A549 (cell line): ENCODE measurements at places on chromosomes 6 and 20. TPM values are rescaled to one million over a fixed set of nuclear protein-coding genes. Genes with fewer than 3 reads are reported as not detected.

MYBL2 gene
- 48.9 to 59.5 TPM (median 53.7 TPM) in 3 replicates for polyA plus RNA-seq

GRCh38 chr20:59938696-59939051 is 1.4 kb downstream of the PPP1R3D start:
- no peak for DNase-seq

GRCh38 chr6:9503111-9503761 is 911.6 kb downstream of the TFAP2A start:
- DNase-seq = peak; percentile 8

DNA sequence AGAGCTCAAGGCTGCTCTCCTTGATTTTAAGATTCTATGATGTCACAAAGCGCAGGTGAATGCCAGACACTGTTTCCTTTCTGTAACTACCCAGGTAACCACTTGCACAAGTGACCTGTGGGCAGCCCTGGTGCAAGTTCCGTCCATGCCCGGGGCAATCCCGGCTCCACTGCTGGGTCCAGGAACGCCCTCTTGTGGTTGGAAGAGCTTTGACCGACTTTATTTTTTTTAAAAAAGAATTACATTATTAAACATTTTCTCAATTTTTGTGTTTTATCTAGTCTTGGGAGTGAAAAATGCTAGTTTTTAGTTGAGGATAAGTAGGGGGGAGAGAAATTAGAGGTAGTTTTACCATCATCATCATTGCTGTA is 695.2 kb downstream of the QKI start:
- DNase-seq = no peak

REM1 gene
- polyA plus RNA-seq = not detected in 3 replicates

GRCh38 chr20:23150304-23151007 is 64.3 kb upstream of the CD93 start:
- no peak for DNase-seq

DNA sequence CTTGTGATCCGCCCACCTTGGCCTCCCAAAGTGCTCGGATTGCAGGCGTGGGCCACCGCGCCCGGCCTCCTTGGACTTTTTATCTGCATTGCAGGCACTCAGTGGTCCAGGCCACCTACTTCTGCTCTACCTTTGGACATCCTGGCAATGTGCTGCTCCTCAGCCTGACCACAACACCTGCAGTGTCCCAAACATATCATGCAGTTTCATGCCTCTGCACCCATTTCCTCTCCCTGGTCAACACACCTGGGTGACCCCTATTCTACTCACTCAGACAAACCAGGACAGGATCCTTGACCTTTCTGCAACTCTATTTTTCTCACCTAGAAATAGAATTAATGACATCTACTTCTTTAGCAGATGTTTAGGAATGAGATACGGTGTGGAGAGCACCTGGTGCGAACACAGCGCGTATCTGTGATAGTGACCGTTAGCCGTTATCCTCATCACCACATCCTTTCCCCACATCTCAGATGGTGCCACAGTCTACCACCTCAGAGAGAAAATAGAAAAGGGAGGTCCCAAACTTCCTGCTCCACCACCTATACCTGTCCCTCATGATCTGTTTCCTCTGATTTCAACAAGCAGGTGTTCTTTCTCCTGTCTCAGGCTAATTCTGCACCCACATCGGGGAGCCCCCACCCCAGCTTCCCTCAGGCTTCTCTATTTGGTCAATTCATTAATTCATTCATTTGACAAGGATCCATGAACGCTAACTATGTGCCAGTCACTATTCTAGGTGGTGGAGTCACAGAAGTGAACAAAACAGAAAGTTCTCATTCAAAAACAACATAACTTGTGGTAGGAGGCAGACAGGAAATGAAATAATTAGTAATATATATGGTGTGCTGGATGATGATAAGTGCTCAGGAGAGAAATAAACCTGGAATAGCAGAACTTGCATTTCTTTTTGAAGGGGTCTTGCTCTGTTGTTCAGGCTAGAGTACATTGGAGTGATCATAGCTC is 4.3 kb upstream of the BTN3A2 start:
- no peak for DNase-seq

- no peak for DNase-seq
Observed at GRCh38 chr6:164379795-164380194, 929.6 kb downstream of the C6orf118 start.

DNA sequence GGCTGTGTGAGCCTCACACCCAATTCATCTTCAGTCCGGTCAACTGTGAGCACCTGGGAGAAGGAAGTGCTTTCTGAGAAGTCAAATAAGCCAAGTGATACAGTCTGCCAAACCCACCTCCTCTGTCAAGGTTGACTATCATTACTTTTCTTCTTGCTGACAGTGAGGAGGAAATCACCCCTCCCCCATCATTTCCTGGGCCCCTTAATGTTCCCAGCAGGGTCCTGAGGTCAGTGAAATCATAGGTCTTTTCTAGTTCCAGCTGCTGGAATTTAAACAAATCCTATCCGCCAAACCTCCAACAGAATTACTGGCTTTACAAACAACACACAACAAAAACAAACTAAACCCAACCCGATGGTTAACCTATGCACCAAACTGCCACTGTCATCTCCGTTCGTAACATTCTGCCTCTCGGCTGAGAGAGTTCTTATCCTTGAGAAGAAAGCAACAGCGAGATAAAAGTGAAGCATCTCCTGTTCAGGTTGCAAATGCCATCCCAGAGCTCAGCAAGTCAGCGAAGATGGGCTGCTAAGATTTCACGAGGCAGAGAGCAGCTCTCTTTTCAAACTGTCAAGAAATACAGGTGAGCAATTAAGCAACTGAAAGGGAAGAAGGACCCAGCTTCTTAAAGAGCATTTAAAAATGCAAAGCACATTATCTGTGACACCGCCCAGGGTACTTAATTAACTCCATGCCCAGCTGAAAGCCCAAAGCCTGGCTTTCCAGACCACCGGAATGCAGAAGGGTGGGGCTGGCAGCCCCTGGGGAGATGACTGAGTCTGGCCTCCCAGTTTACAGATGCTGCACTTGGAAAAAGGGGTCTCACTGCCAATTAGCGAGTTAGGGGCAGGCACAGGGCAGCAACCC is 24.7 kb downstream of the GFOD1 start:
- DNase-seq = no peak

DNA sequence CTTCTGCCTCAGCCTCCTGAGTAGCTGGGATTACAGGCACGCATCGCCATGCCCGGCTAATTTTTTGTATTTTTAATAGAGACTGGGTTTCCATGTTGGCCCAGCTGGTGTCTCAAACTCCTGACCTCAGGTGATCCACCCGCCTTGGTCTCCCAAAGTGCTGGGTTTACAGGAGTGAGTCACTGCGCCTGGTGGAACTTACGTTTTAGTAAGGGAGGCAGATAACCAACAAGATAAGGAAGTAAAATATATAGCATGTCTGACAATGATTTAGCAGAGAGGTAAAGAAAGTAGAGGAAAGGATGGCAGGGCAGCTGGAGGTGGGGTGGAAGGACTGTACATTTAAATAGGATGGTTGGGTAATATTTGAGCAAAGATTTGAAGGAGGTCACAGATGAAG is 12.8 kb upstream of the MYMX start:
- no peak for DNase-seq

- no peak for DNase-seq
Observed at GRCh38 chr20:408843-409696, 971 bp downstream of the RBCK1 start.

SCGN gene
- 0.09 to 0.13 TPM in 2 of 3 replicates, not detected in the other for polyA plus RNA-seq

SLC17A3 gene
- 3.8 to 5.3 TPM (median 4.4 TPM) in 3 replicates for polyA plus RNA-seq

DNA sequence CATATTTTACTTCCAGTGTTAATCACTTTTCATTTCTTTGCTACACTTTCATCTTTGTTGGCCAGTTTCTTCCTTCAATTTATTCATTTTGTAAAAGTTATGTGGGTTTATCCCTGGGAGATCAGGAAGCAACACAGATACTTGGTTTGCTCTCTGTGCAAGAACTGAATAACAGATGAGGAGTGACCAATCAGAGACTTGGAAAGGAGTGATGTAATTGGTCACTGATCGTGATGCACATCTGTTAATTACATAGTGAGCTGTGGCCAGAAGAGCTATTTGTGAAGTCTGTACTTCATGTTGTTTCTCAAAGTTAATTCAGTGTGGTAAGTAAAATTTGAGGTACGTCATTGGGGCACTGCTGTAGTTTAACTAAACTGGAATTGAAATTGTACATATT is 21.3 kb downstream of the ANKRD6 start:
- no peak for DNase-seq

MEP1A gene
- polyA plus RNA-seq = not detected in 3 replicates

DNA sequence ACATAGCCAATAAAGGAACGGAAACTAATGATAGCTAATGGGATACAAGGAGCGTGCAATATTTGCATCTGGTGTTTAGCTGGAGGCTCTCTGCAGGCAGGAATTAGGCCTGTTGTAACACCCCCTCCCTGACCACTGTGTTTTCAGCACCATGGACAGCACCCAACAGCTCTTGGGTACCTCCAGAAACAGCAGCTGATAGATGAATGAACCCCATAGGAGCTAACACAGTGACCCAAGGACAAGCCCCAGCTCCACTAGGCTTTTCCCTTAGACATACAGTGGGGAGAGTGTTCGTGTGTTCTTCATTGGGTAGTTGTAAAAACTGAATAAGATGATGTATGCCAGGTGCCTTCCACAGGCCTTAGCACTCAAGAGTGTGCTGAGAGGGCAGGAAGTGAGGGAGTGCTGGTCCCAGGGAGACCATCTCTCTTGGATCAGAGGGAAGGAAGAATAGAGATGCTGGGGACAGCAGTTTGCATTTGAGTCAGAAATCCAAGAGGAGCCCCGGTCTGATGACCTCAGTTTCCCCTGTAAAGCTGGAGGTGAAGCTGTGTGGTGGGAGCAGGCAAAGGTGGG is 161.3 kb downstream of the PHACTR3 start:
- no peak for DNase-seq

DNA sequence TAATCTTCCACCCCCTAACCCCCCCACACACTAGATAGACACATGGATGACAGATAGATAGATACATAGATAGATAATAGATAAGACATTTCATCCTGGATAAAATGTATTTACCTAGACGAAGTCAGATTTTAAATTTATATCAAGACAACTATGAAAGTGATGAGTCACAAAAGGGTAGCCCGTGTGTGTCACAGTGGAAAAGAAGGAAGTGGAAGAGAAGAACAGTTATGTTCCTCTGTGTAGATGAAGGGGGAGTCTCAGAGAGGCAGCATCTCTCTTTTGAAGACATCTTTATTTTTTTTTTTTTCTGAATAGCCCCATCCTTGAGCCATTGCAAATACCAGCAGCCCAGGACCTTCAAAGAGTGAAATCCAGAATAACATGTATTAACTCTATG is 121.7 kb upstream of the VGLL2 start:
- DNase-seq = no peak

DNA sequence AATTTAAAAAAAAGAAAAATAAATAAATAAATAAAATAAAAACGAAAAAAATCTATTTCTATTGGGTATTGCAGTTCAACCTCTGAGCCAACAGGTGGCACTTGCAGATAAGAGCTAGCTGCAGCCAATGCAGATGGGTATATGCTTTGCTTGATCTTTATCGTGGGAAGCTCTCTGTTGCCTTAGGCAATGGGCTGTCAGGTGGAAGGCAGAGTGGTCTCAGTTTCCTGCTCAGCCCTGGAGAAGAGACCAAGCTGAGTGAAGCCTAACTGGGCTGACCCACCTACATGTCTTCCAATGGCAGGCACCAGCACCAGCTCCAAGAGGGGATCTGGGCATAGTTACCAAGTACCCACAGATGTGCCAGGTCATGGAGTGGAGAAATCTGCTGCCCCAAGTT is 95.0 kb downstream of the AK9 start:
- DNase-seq = peak; percentile 14

DOP1A gene
- 2.2 to 2.6 TPM (median 2.5 TPM) in 3 replicates for polyA plus RNA-seq

- peak; percentile 71 for DNase-seq
Observed at GRCh38 chr20:4150070-4150441, 134.7 kb upstream of the RNF24 start.

GRCh38 chr6:44401138-44401537 is 13.6 kb downstream of the CDC5L start:
- no peak for DNase-seq

GRCh38 chr6:107221519-107221918 is 106.2 kb upstream of the BEND3 start:
- DNase-seq = no peak

DNA sequence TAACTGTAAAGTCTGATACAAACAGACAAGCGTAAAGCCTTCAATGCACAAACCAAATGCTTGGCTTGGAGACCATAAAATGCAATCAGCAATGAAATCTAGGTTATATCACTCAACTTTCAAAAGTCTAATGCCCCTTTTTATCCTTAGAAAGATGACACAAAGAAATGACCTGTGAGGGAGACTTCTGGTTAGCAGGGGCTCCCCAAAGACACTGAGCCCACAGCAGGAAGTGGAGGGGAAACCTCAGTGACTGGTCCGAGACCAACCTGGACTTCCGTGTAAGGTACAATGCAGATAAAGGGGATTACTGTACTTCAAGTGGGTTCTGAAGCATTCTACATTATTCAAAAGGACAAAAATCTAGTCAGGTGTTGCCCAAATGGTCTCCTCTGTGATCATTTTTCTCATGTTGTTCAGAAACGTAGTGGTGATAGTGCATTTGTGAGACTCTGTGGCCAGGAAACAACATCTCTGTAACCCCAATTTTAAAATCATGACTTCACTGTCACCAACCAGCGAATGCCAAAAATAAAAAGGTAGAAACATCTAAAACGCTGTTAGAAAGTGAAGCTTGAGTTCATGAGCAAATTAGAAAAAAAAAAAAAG is 88.2 kb downstream of the HIVEP2 start:
- no peak for DNase-seq

DNA sequence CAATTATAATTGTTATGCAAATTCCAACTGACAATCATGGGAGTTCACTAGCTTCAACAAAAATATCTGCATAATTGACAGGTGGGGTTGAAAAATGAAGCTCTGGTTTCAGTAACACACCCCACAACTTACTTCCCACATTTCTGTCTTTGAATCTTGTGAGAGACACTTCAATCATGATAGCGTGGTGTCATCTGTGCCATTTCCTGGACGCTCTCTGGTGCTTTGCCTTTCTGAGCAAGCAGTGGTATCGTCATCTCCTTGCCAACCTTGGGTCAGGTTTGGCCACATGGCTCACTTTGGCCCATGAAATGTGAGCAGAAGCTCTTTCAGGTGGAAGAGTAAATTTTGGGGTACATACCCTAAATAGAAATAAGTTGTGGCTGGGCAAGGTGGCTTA is 10.2 kb downstream of the BMP7 start:
- DNase-seq = no peak

GRCh38 chr20:50521221-50522052 is 11.3 kb downstream of the PTPN1 start:
- no peak for DNase-seq

DNA sequence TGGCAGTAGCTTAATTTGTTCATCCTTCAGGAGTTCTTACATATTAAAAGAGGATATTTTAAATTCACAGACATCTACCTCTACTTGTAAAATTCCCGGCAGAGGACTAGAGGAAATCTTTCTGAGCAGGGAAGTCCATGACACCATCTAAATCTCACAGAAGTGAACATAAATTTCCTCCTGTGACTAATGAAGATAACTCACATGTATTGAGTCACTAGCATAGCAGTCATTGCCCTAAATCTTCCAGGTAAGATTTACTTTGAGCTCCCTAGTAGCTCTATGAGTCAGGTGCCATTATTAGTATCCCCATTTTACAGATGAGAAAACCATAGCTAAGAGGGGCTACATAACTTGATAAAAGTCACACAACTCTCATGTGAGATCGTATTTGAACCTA is 1058.6 kb upstream of the FLRT3 start:
- DNase-seq = no peak

LZTS3 gene
- polyA plus RNA-seq = 2.8 to 4.2 TPM (median 3.8 TPM) in 3 replicates

KCNK16 gene
- not detected in 3 replicates for polyA plus RNA-seq

- no peak for DNase-seq
Observed at GRCh38 chr6:163825033-163825432, 410.5 kb downstream of the QKI start.

ZNF334 gene
- polyA plus RNA-seq = not detected in 3 replicates

CST5 gene
- polyA plus RNA-seq = not detected in 3 replicates

- DNase-seq = peak; percentile 18
Observed at GRCh38 chr6:71197267-71197666, 91.3 kb upstream of the OGFRL1 start.
